GM12892 (cell line): ENCODE measurements at places on chromosomes 12 and 14.

DNA sequence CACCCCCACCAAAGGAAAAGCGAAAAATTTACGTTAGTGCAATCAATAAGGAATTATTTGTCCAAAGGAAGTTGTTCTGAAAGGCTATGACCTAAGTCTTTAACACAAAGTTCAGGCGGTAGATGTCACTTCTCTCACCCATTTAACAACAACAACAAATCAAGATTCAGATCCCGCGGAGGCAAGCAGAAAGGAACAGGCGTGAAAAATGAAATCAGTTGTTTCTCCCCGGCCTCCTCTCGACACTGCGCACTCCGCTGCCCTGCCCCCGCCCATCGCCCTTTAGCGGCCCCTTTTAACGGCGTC, 1.4 kb downstream of the DENND5B start:
- DNase-seq = peak; percentile 42

- no peak for DNase-seq
Measured at GRCh38 chr12:79834712-79835376, 100.1 kb downstream of the PPP1R12A start.

DNA sequence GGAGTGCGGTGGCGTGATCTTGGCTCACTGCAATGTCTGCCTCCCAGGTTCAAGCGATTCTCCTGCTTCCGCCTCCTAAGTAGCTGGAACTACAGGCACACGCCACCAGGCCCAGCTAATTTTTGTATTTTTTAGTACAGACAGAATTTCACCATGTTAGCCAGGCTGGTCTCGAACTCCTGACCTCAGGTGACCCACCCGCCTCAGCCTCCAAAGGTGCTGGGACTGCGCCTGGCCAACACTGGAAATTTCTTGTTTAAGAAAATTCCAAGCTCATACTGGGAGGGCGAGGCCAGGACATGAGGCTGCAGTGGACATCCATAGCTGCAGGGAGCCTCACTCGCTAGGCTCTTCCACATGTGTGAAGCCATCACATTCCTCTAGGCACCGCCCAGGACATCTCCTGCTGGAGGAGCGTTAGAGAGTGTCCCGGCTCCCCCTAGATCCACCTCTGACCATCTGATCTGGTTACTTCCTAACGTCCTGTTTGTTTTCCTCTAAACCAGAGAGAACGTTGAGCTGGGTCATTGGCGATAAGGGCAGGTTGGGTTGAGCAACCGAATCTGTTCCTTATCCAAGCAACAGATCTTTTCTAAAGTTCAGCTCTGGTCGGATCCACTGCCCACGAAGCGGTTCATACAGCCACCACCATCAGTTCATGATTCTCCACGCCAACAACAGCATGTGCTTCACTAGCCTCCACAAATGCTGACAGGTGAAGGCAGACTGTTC, 108.2 kb upstream of the MED13L start:
- no peak for DNase-seq

DNA sequence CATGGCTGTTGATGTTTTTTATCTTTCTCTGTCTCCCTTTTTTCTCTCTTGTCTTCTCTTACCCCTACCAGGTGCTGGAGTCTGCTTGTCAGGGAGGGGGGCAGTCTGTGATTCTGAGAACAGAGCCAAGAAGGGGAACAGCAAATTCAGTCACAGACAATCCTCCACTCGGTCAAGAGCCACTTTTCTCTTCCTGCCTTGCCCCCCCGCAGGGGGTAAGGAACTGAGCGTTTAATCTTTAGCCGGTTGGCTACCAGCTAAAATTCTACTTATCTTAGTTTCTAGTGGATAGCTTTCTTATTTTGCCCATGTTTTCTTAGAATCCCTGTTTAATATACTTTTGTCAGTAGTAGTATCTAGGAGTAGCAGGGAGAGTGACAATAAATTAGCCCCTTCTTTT, 1.9 kb downstream of the RIMKLB start:
- DNase-seq = no peak

GRCh38 chr14:64706593-64707193, 2.5 kb downstream of the PLEKHG3 start:
- no peak for DNase-seq

DNA sequence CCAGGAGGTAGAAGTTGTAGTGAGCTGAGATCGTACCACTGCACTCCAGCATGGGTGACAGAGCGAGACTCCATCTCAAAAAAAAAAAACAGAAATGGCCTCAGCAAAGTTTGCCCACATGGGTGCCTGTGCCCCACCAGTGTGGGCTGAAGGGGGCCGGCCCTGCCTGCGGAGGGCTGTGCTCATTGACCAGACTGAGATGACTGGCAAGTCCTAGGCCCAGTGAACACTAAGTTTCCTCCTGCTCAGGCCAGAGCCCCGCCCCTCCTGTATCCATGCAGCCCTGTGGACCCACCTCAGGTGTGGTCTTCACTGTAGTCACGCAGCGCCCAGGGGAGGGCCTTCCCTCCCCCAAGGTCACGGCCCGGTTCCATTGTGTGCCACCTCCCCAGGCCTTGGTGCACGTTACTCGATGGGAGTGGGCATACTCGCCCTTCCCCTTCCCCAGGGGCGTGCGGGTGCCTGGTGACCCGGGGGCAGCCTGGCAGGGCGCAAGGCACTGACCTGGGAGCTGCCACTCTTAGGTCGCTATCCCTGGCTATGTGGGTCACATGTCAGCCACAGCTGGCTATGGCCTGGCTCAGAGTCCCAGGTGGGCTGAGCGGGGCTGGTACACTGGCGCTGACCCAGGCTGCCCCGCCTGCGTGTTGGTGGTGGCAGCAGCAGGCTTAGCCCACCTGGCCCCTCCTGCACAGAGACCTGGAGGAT, 16.1 kb downstream of the INF2 start:
- no peak for DNase-seq

GRCh38 chr12:19215115-19215514, 85.6 kb downstream of the PLEKHA5 start:
- no peak for DNase-seq

DNA sequence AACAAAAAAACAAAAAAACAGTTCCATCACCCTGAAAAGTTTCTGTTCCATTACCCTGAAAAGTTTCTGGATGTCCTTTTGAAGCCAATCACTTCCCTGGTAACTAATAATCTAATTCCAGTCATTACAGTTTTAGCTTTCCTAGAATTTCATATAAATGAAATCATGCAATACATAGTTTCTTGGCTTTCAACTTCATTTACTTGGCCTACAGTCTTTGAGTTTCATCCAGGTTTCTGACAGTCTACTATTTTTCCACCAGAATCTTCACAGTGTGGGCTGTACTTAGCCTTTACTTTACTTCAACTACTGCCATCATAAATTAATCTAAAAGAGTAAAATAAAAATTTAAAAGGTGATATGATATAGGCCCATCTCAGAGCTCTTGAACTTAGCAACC, 55.5 kb downstream of the RPS6KA5 start:
- DNase-seq = no peak

DNA sequence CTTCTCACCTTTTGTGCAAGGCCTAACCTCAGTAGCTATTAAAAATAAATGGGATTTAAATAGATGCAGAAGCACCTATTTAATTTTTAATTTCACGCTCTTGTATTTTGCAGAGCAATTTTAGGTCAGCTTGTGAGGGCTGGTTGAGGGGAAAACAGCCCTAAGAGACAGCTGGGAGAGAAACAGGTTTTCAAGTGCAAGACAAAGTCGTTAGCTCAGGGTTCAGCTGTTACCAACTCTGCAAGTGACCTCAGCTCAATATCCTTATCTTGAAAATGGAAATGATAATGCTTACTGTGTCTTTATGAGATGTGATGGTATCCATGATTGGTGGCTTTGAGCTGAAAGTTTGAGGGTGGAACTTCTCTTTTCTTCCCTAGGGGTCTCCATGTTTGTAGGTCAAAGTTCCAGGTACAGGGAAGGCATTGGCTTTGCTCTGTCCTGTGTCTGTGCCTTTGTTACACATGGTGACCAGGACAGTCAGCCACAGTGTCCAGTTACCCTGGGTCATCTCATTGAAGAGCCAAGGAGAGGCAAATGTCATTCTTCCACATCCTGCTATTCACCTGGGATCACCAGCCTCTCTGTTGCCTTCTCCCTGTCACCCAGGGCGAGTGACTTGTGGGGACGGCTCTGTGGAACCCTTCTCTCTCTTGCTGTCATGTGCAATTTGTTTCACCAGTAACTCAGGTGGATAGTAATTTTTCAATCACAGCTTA, 100.3 kb downstream of the SAMD4A start:
- no peak for DNase-seq

DNA sequence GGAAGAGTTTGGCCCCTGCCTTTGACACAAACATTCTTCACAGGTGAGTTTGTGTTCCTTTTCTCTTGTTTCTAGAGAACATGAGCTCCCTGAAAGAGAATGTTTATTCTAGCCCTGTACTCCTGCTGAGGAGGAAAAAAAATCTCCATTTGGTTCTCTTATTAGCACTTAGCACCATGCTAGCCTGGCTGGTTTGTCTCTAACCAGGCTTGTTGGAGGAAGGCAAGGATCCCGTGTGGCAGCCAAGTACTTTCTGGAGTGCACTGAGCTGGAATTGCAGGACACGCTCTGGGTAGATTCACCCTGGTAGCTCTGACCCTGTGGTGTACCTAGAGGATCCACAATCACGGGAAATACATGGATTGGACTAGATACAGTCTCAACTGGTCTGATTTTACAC, 41.9 kb downstream of the KCNA1 start:
- DNase-seq = no peak

DNA sequence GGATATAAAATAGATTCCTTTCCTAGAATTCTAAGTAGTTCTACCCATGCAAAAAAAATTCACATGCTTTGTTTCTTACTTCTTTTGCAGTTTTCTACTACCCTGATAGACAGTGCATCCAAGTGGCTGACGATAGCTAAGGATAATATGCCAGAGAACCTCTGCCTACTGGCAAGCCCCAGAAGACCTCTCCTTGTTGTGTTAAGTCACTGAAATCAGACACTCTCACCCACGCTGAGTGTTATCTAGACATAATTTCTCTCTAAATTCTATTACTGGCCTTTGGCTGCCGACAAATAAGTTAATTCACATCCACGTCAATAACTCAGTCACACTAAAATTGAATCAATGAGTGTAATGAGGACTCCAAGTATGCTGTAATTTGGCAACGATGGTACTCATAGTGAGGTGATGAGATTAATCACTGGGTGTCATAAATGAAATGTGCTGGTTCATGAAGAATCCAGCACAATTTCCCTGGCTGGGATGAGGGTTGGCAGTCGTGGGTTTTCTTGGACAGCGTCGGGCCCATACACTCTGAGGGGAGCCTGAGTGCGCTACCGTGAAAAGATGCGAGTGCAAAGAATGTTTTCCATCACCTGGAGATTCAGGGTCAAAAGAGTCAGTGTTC, 354.8 kb upstream of the TMEM132C start:
- no peak for DNase-seq
